Stimulated activated CD4-positive, alpha-beta T cell treated with anti-CD3 and anti-CD28 coated beads, Interleukin-4, amount 100 ng/mL, for 1 hour (primary cell): ENCODE measurements at places on chromosomes 11 and 22.

- DNase-seq: no peak
These were observed 50.2 kb downstream of the MIAT start for GRCh38 chr22:26707581-26707980.

GRCh38 chr22:24099666-24100065, 81.6 kb upstream of the SUSD2 start:
- no peak for DNase-seq

DNA sequence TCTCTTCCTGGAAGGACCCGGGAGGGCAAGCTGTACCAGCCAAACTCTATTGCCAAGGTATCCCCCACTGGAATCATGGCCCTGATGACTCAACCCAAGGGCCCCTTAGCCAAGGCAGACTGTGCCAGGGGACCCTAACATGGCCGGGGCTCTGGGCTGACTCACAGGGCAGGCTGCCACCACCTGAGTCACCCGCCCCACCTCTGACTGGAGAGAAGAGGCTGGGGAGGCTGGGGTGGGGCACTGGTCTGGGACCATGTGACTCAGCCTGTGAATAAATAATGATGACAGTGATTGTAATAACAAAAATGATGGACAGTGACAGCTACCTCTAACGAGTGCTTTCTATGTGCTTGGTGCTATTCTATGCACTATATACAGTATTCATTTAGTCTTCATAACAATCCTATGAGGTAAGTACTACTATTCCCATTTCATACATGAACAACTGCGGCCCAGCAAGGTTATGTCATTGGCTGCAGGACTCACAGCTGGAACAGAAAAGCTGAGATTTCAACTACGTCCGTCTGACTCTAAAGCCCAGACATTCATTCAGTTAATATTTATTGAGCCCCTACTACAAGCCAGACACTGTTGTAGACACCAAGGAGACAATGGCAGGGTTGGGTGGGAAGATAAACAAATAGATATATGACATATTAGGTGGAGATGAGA, 84.2 kb downstream of the FBXO7 start:
- DNase-seq: no peak

GRCh38 chr11:126898802-126899201, 101.8 kb downstream of the KIRREL3 start:
- DNase-seq: no peak
